NCI-H2107 (cell line): ENCODE measurements at places on chromosomes 6 and 20.

DNA sequence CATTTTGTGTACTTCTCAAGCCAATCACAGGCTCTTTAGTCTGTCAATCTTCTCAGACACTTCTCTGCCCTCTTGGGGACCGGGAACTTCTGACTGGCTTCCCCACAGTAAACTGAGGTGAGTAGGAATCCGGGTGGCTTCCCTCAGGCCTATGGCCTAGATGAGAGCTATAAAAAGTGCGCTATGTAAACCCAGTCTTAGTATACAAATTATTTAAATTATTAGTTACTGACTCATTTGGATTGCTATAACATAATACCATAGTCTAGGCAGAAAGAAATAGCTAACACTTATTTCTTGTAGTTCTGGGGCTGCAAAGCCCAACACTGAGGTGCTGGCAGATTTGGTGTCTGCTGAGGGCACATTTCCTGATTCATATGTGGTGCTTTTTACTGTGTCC, 109.2 kb upstream of the MCHR2 start:
- no peak for DNase-seq

DNA sequence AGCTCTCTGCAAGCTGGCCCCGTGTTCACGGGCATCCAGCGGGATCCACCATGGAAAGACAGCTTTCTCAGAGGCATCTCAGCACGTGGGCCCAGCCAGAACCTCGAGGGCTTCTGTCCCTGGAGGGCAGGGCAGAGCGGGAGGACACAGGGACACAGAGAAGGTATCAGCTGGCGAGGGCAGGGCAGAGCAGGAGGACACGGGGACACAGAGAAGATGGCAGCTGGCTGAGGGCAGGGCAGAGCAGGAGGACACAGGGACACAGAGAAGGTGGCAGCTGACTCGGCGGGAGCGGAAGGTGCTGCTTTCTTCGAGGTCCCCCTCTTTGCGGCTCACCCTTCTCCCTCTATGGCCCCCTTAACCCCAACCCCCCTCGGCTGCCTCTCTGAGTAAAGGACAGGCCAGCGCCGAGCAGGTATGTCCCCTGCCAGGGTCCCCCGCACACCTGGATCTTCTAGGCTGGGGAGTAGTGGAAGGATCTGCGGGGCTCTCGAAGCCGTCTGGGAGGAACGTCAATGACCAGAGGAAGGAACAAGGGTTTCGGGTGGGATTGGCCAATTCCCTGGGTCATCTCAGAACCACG, 28.9 kb upstream of the BHLHE23 start:
- DNase-seq: no peak

- no peak for DNase-seq
These were observed 23.1 kb downstream of the NEDD9 start for GRCh38 chr6:11209369-11209768.

DNA sequence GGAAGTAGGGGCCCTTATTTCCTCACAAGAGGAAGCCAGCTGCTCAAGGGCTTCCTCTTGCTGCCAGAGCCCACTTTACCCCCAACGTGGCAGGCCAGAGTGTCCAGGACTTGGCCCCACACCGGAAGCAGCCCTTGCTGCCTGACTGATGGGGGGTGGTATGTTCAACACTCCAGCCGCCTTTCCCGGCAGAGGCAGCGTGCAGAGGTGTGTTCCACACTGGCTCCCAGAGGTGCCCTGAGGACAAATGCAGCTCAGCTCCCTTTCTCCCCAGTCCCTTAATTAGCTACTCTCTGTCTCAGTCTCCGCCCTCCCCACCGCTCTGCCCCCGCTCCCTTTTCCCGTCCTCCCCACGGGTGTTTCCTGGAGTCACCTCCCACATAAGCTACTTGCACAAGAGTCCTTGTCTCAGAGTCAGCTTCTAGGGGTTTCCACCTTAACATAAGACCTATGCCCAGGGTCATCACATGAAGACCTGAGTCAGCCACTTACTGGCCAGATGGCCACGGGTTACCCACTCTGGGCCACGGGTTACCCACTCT, 61.7 kb upstream of the SHLD1 start:
- DNase-seq: no peak

GRCh38 chr6:107712665-107713551, 111.2 kb downstream of the SCML4 start:
- no peak for DNase-seq
